Activated naive CD8-positive, alpha-beta T cell treated with anti-CD3 and anti-CD28 coated beads, Interleukin-2, amount 50 U/mL, for 16 hours (primary cell): ENCODE measurements at places on chromosomes 16 and 17.

DNA sequence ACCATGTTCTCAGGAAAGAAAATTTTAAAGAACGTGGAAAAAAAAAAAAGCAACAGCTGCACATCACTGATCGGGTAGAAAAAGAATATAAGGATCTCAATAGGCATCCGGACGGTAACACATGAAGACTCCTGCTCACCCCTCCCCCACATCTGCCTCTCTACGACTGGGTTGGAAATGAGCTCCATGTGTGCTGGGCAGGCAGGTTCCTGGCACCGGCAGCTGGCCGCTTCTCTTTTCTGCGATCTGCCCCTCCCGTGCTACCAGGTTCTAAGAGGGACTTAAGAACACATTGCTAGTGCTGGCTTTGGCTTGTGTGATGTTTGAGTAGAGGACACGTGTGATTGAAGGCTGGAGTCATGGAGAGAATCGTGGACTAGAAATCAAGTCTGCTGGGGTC lies 115.5 kb downstream of the AATF start:
- DNase-seq, result no peak

GRCh38 chr17:58153046-58153445 lies 4.9 kb downstream of the OR4D1 start:
- no peak for DNase-seq

DNA sequence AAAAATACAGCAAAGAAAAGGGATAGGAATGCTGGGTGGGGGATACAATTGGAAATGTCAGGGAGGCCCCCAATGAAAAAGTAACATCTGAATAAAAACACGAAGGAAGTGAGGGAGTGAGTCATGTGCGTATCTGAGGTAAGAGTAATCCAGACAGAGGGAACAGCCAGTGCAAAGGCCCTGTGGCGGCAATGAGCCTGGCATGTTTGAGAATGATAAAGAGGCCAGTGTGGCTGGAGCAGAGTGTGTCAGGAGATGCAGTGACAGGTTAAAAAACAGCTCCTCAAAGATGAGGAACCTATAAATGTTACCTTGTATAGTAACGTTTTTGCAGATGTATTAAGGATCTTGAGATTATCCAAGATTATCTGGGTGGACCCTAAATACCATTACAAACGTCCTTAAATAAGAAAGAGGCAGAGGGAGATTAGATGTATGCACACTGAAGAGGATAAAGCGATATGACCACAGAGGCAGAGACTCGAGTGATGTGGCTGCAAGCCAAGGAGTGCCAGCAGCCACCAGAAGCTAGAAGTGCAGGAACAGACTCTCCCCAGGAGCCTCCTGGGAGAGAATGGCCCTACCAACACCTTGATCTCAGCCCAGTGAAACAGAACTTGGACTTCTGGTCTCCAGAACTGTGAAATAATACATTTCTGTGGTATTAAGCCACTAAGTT lies 17.8 kb upstream of the SLC35B1 start:
- no peak for DNase-seq

GRCh38 chr16:4372001-4372577 lies 441 bp downstream of the VASN start:
- no peak for DNase-seq
